ENCODE measurements at places on chromosomes 4 and X.

DNA sequence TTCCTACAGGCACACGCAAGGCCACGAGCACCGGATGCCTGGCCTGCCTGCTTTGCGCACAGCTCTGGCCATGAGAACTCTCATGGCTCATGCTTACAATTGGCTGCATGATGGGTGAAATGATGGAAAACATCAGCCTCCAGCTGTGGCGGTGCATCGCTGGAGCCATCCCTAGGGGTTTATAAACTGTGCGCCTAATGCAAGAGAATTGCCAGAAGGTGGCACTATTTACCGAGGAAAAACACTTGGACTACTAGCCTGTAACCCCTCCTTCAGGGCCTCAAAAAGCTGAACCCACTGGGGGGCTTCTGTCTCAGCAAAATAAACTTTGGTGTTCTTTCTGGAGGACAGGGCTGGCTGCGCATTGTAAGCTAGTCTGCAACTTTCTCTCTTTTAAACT lies 51.9 kb downstream of the PHKA2 start:
- DNase-seq: no peak

- DNase-seq: no peak
Observed at GRCh38 chr4:153008578-153009199, 72.6 kb downstream of the FHDC1 start.

GRCh38 chr4:142850478-142850877 lies 4.4 kb upstream of the INPP4B start:
- no peak for DNase-seq

DNA sequence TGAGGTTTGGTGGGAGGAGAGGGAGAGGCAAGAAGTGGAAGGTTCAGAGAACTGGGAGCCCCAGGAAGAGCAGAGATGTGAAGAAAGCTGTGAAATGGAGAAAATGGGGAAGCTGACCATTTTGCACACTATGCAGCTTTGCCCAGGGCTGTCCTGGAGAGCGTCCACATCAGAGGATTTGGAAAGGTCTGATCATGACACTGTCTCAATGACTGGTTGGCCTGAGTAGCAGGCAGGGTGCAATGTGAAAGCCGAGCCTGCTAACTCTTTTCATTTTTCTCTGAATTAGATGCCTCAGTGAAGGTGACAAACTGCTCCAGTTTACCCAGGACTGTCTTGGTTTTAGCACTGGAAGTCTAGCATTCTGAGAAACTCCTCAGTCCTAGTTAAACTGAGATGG lies 330.1 kb upstream of the RPS6KA3 start:
- DNase-seq: no peak

GRCh38 chr4:2961421-2961810 lies 1.8 kb downstream of the NOP14 start:
- no peak for DNase-seq

Data from fibroblast of skin of left biceps (primary cell).